ENCODE measurements at places on chromosomes 12 and 14.

- no peak for DNase-seq
These were observed 154.0 kb downstream of the KCNA5 start for GRCh38 chr12:5197656-5198055.

DNA sequence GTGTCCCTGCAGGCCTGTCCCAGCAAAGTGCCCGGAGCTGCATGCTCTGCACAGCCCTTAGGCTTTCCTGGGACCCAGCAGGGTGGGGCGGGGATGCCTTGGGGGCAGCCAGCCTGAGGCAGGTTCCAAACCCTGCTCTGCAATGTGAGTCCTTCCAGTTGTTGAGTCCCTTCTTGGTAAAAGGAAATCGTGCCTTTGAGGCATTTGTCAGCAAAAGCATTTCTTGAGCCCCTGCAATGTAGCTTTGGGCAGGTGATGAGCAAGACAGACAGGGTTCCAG lies 38.1 kb upstream of the TRAF3 start:
- no peak for DNase-seq

- no peak for DNase-seq
These were observed 87.8 kb downstream of the NEDD1 start for GRCh38 chr12:96994900-96995299.

- DNase-seq, result no peak
These were observed 386.8 kb downstream of the BCAT1 start for GRCh38 chr12:24561882-24562770.

DNA sequence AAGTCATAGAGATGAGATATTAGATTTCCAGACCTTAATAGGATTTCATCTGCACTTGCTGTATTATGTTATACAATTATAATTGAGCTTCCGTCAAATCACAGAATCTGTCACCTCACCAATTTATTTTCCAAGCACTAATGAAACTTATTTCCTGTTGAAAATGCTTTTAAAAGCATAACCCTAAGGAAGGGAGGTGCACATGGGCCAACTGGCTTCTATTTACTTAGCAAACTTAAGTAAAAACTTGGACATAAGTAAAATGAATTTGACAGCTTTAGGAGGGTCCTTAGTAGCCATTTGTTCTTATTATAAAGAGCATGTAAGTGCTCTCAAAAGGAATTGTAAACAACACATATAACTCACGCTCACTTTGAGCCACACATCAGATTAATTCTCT lies 462.2 kb upstream of the TMPO start:
- no peak for DNase-seq

All from SHP77 treated with DMSO at 0.1 percent for 48 hours (cell line).